H54 (cell line): ENCODE measurements at places on chromosomes 12 and 14.

- DNase-seq: no peak
These were observed 12.4 kb upstream of the PCNX1 start for GRCh38 chr14:70894868-70895267.

DNA sequence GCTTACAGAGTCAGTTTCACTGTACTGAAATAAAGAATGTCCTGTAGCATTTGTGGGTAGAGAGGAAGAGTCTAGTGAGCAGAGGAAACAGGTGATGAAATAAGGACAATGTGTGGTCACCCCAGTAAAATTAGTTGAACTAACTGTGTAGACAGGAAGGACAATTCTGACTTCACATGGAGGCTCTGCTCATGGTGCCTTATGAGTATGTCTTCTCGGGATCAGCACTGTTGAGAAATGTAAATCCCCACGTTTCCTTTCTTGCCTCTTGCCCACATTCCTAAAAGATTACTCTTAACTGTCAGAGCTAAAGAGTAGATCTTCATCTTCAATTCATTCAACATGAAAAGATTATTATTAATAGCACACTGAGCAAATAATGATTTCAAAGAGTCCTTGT, 113.2 kb upstream of the FLRT2 start:
- no peak for DNase-seq

DNA sequence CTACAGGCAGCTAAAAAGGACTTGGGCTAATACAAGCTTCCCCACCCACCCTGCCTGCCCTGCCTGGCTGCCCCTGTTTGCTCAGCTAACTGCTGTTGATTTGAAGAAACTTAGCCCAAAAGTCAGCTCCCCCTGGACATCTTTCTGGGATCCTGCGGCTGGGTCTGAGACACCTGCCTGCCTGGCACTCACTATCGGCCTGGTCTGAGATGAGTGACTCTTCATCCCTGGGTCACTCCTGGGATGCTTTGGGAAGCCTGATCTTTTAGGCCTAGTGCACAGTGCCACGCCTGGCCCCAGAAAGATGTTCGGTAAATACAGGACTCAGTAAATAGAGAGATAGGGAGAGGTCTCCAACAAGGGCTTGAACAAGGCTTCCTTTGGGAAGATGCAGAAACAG, 211.3 kb upstream of the DIO3 start:
- no peak for DNase-seq

- DNase-seq: no peak
These were observed 785.3 kb downstream of the TRHDE start for GRCh38 chr12:73057428-73057827.

- DNase-seq: no peak
These were observed 3.9 kb upstream of the SYNE2 start for GRCh38 chr14:63848890-63849289.

DNA sequence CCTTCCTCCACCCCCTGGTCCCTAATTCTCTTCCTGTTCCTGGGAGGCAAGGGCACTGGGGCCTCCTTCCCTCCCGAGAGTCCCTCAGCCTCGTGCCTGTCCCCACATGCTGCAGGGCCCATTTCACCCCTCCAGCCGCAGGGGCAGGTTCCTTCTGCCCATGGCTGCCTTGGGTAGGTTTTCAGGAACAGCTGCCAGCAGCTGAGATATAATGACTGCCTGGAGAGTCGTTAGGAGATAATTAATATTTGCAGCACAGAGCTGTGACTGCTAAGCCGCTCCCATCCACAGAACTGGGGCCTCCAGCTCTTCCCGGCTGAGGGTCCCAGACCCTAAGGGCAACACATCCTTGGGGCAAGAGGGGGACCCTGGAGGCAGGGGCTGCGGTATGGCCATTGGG, 211.9 kb upstream of the LHX5 start:
- no peak for DNase-seq

GRCh38 chr12:2268471-2269286, 215.9 kb downstream of the CACNA1C start:
- peak; percentile 68 for DNase-seq

GRCh38 chr12:110688446-110689280, at the start of gene HVCN1:
Gene HVCN1 (minus strand): TSS chr12:110689115. CDS start chr12:110683245, 5,870 bp downstream.
- DNase-seq: no peak

DNA sequence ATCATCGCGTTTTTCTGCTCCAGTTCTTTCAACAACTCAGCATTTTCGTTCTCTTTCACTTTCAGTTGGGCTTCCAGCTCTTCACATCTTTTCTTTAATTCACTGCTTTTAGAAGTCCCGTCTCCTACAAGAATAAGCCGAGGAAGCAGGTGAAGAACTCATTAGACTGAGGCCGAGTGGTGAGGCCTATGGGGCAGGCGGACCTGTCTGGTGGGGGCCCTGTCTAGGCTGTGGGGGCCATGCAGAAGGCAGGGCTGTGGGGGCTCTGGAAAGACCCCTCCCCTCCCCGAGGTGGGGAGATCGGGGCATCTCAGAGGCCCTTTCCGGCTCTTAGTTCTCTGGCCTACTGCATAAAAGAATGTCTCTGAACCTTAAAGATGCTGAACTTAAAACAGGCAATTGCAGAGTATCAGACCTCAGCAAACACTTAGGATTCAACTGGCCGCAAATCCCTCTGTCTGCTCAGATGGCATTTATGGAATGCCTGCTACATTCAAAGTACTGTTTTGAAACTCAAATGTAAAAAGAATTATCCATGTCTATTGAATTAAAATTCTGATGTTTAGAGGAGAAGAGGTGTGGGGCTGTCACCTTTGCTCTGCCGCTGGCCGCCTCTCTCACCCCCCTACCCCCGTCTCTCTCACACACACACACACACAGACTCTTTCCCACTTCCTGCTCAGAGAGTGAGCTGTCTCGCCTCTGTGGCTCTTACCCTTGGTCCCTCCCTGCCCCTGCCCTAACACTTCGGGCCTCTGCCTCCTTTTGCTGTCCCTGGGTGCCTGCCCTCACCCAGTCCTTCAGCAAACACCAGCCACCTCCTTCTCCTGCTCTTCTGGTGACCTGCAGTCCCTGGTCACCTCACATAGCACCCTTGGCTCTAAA, 34.7 kb downstream of the CCDC92 start:
- DNase-seq: no peak

GRCh38 chr14:81625343-81625742, 91.7 kb upstream of the SEL1L start:
- no peak for DNase-seq

GRCh38 chr14:95061317-95062093, 95.8 kb downstream of the DICER1 start:
- no peak for DNase-seq

DNA sequence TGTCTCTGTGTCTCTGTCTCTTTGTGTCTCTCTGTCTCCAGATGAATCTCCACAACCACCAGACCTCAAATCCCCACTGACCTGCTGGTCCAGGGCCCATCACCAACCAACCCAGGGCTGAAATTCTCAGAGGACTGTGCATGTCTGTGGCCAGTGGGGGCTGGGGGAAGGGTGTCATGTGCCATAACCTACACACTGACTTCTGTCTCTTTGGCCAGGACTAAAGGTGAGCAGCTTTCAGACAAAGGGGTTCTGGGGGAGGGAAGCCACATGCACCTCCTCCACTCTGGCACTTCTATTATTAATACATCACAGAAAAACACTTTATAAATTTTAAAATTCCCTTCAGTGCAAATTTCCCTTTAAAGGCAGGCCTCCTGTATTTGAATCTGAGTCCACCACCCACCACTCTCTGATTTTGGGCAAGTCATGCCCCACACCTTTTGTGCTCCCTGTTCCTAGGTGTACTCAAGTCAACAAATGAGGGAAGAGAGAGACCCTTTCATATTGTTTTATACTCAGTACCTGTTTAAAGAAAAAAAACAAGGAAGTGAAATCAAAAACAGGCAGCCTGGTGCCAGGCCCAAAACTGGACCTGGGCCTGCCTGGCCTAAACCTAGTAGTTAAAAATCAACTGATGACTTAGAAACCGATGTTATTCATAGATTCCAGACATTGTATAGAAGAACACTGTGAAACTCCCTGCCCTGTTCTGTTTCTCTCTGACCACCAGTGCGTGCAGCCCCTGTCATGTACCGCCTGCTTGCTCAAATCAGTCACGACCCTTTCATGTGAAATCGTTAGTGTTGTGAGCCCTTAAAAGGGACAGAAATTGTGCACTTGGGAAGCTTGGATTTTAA, 80.2 kb downstream of the TUNAR start:
- DNase-seq: no peak

GRCh38 chr14:90612801-90613200, 203.4 kb downstream of the TTC7B start:
- no peak for DNase-seq

DNA sequence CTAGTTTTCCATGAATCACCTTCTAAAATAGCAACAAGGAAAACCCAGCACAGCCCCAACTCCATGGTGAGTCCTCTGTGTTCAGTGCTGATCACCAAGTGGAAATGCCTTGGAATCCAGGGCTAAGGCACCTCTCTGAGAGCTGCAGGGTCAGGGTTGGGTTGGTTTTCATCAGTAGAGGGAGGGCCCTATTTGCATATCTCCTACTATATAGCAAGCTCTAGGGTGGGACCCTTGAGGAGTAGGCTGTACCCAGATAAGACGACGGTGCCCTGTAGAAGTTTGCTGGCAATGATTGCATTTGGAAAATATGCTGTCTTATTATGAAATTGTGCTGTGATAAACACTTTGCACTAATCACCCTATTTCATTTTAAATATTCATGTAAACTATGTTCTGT, 1011.8 kb downstream of the TMEM121 start:
- DNase-seq: no peak

- DNase-seq: no peak
These were observed 597.8 kb downstream of the ETNK1 start for GRCh38 chr12:23222801-23223200.
